ENCODE measurements at places on chromosomes 5 and 9. TPM values are rescaled to one million over a fixed set of nuclear protein-coding genes. Genes with fewer than 3 reads are reported as not detected.

Gene RNF183
- total RNA-seq, result 2.0 TPM

Gene RGS3
- 46.7 TPM for total RNA-seq

Gene ASPN
- total RNA-seq, result 49.8 TPM

Gene TUSC1
- total RNA-seq, result 15.4 TPM

- ATAC-seq, result peak; percentile 100
Measured at GRCh38 chr9:104961238-104961637, 33.3 kb upstream of the ABCA1 start.

Measured in motor neuron (in vitro differentiated cells).